Heart right ventricle (tissue), 16 donors: ENCODE measurements at places on chromosomes 1 and 21. TPM values are rescaled to one million over a fixed set of nuclear protein-coding genes. Genes with fewer than 3 reads are reported as not detected.

GRCh38 chr21:33019885-33020557 is 5.7 kb upstream of the OLIG2 start:
- peak overlapping the region; percentile 26 for H3K4me3 ChIP-seq
- DNase-seq = no peak
- H3K36me3 ChIP-seq = no peaks in the 10 kb centered on the region
- H3K4me1 ChIP-seq = peaks cover 33% of the 10 kb centered on the region

GRCh38 chr21:42222821-42223390 is 4.0 kb downstream of the ABCG1 start:
- peaks cover 8% of the 10 kb centered on the region for H3K36me3 ChIP-seq
- H3K27me3 ChIP-seq = no peaks in the 10 kb centered on the region

GRCh38 chr21:14251336-14251735 is 35.4 kb downstream of the RBM11 start:
- H3K36me3 ChIP-seq = no peaks in the 10 kb centered on the region
- H3K4me3 ChIP-seq = no peak overlapping the region
- H3K27ac ChIP-seq = no peak overlapping the region
- no peak for DNase-seq

GRCh38 chr1:2411801-2412394 is 466 bp downstream of the PEX10 start:
- DNase-seq = no peak
- peaks cover 10% of the 10 kb centered on the region for H3K27me3 ChIP-seq

GRCh38 chr1:15876357-15877055 is 29.0 kb downstream of the SPEN start:
- H3K4me3 ChIP-seq = no peak overlapping the region
- H3K4me1 ChIP-seq = peaks cover 7% of the 10 kb centered on the region
- no peaks in the 10 kb centered on the region for H3K27me3 ChIP-seq

DNA sequence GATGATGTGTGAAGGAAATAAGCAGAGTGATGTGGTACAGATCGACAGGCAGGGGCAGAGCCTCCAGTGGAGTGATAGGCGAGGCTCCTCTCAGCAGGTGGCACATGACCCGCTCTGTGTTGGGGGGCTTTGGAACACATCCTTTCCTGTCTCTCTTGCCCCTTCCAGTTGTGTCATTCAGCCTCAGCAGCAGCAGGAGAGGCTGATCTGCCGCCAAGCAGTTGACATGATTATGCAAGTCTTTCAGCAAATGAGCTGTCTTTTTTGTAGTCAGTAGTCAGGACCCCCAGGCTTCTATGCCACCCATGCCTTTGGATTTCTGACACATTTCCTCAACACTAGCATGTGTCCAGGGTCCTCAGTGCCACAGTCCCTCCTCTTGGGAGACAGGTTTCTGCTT is 307.1 kb upstream of the C1orf174 start:
- no peaks in the 10 kb centered on the region for H3K36me3 ChIP-seq
- no peak for DNase-seq
- H3K4me3 ChIP-seq = no peak overlapping the region
- no peaks in the 10 kb centered on the region for H3K27me3 ChIP-seq
- no peaks in the 10 kb centered on the region for H3K4me1 ChIP-seq

- H3K36me3 ChIP-seq = no peaks in the 10 kb centered on the region
- H3K4me3 ChIP-seq = no peak overlapping the region
- no peaks in the 10 kb centered on the region for H3K27me3 ChIP-seq
- H3K27ac ChIP-seq = no peak overlapping the region
- DNase-seq = no peak
Observed at GRCh38 chr1:89911191-89911991, 83.5 kb upstream of the ZNF326 start.

GRCh38 chr1:159829822-159830465 is 3.3 kb downstream of the SLAMF8 start:
- H3K4me3 ChIP-seq = no peak overlapping the region
- no peaks in the 10 kb centered on the region for H3K36me3 ChIP-seq
- no peak for DNase-seq

GRCh38 chr1:186904361-186904760 is 75.6 kb downstream of the PLA2G4A start:
- H3K4me3 ChIP-seq = no peak overlapping the region
- no peaks in the 10 kb centered on the region for H3K4me1 ChIP-seq
- no peaks in the 10 kb centered on the region for H3K36me3 ChIP-seq
- H3K27me3 ChIP-seq = no peaks in the 10 kb centered on the region

- H3K4me3 ChIP-seq = peak within 1 kb of the TSS; percentile 57
- H3K27ac ChIP-seq = peak within 1 kb of the TSS; percentile 100
- no peaks in the 10 kb centered on the region for H3K27me3 ChIP-seq
- peaks cover 57% of the 10 kb centered on the region for H3K4me1 ChIP-seq
- peaks cover 36% of the 10 kb centered on the region for H3K36me3 ChIP-seq
Observed at GRCh38 chr1:112618721-112619517, at the start of gene ST7L. Gene ST7L (minus strand): TSS chr1:112619141. CDS start chr1:112619113, 28 bp downstream.

GRCh38 chr1:44514673-44515072 is 109.6 kb downstream of the RNF220 start:
- H3K27me3 ChIP-seq = no peaks in the 10 kb centered on the region
- H3K36me3 ChIP-seq = no peaks in the 10 kb centered on the region
- H3K27ac ChIP-seq = no peak overlapping the region
- no peaks in the 10 kb centered on the region for H3K4me1 ChIP-seq
- no peak for DNase-seq
- no peak overlapping the region for H3K4me3 ChIP-seq

GRCh38 chr1:226083302-226084101 is 21.0 kb downstream of the H3-3A start:
- peak overlapping the region; percentile 80 for H3K27ac ChIP-seq
- H3K36me3 ChIP-seq = no peaks in the 10 kb centered on the region
- peak overlapping the region; percentile 78 for H3K4me3 ChIP-seq
- DNase-seq = peak; percentile 90
- H3K4me1 ChIP-seq = no peaks in the 10 kb centered on the region

DNA sequence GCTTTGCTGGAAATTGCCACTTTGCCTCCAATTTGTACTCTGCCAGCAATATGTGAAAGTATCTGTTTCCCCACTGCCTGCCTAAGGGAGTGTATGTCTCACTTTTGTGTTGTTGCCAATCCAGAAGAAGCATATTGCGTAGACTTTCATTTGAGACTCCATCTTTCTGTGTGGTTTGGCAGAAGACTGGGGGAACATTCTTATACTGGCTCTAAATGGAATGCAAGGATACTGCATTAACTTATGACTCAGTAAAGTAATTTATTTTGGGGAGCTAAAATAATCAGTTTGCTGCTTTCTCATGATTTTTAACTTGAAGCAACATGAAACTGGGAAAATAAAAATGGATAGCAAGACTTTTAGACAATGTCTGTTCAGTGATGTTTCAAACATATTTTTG is 107.7 kb upstream of the TMPRSS2 start:
- H3K27me3 ChIP-seq = peaks cover 19% of the 10 kb centered on the region
- no peak for DNase-seq
- H3K4me1 ChIP-seq = peaks cover 20% of the 10 kb centered on the region
- no peaks in the 10 kb centered on the region for H3K36me3 ChIP-seq

- H3K36me3 ChIP-seq = no peaks in the 10 kb centered on the region
- H3K4me1 ChIP-seq = no peaks in the 10 kb centered on the region
- H3K4me3 ChIP-seq = no peak overlapping the region
Observed at GRCh38 chr1:23263380-23263887, 46.1 kb upstream of the HTR1D start.

- DNase-seq = peak; percentile 39
- no peaks in the 10 kb centered on the region for H3K27me3 ChIP-seq
- peaks cover 77% of the 10 kb centered on the region for H3K4me1 ChIP-seq
- H3K27ac ChIP-seq = peak overlapping the region; percentile 1
- H3K36me3 ChIP-seq = no peaks in the 10 kb centered on the region
Observed at GRCh38 chr1:93616996-93617669, 64.5 kb downstream of the BCAR3 start.

- H3K27me3 ChIP-seq = no peaks in the 10 kb centered on the region
- H3K4me1 ChIP-seq = peaks cover 10% of the 10 kb centered on the region
- DNase-seq = peak; percentile 53
Observed at GRCh38 chr1:153796786-153797659, 21.8 kb downstream of the SLC27A3 start.

GRCh38 chr1:157969697-157970485 is 23.6 kb upstream of the KIRREL1 start:
- peaks cover 4% of the 10 kb centered on the region for H3K4me1 ChIP-seq
- peak overlapping the region; percentile 46 for H3K27ac ChIP-seq
- no peaks in the 10 kb centered on the region for H3K36me3 ChIP-seq

DNA sequence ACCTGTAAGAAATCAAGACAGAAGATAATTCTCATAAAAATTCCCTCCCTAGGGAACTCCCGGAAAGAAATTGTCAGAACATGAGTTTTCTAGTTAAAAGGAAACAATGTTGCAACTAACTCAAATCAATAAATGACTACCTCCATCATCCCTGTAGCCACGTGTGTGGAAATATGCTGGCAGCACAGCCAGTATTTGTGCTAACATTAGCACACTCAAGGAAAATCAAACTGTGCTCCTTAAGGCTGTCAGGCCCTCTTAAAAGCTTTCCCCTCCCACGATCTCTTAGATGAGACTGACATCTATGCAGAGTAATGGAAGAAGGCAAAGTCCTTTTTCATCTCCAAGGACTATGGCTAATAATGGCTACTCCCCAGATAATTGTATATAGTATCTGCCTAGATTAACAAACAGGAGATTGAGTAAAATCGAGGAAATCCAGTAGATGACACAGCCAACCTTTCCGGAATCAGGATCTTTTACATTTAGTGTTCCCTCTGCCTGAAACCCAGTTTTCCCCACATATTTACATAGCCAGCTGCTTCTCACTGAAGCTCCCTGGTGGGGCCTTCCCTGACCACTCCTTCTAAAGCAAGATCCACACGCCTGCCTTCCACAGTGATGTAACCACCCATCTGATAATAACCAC is 50.9 kb upstream of the NR5A2 start:
- H3K27ac ChIP-seq = no peak overlapping the region
- H3K27me3 ChIP-seq = no peaks in the 10 kb centered on the region
- H3K36me3 ChIP-seq = no peaks in the 10 kb centered on the region
- H3K4me1 ChIP-seq = peaks cover 6% of the 10 kb centered on the region
- H3K4me3 ChIP-seq = no peak overlapping the region

- H3K27ac ChIP-seq = no peak overlapping the region
- DNase-seq = no peak
- H3K36me3 ChIP-seq = no peaks in the 10 kb centered on the region
- H3K27me3 ChIP-seq = no peaks in the 10 kb centered on the region
- no peaks in the 10 kb centered on the region for H3K4me1 ChIP-seq
Observed at GRCh38 chr1:221634606-221635005, 107.3 kb downstream of the DUSP10 start.

DNA sequence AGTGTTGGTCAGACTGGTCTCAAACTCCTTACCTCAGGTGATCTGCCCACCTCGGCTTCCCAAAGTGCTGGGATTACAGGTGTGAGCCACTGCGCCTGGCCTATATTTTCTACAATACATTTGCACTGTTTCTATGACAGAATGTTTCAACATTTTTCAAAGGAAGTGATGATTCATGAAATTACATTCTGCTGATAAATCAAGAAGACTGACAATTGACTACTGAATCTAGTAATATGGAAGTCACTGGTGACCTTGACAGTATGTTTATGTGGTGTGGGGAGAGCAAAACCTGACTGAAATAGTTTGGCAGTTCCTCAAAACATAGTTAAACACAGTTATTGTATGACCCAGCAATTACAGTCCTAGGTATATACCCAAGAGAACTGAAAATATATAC is 18.1 kb downstream of the LRIF1 start:
- H3K27ac ChIP-seq = no peak overlapping the region
- no peak overlapping the region for H3K4me3 ChIP-seq
- H3K4me1 ChIP-seq = no peaks in the 10 kb centered on the region
- DNase-seq = no peak
- peaks cover 47% of the 10 kb centered on the region for H3K36me3 ChIP-seq
- no peaks in the 10 kb centered on the region for H3K27me3 ChIP-seq

- no peaks in the 10 kb centered on the region for H3K36me3 ChIP-seq
- DNase-seq = no peak
- no peaks in the 10 kb centered on the region for H3K4me1 ChIP-seq
- no peaks in the 10 kb centered on the region for H3K27me3 ChIP-seq
- no peak overlapping the region for H3K4me3 ChIP-seq
Observed at GRCh38 chr1:196355206-196355786, 252.9 kb downstream of the KCNT2 start.

DNA sequence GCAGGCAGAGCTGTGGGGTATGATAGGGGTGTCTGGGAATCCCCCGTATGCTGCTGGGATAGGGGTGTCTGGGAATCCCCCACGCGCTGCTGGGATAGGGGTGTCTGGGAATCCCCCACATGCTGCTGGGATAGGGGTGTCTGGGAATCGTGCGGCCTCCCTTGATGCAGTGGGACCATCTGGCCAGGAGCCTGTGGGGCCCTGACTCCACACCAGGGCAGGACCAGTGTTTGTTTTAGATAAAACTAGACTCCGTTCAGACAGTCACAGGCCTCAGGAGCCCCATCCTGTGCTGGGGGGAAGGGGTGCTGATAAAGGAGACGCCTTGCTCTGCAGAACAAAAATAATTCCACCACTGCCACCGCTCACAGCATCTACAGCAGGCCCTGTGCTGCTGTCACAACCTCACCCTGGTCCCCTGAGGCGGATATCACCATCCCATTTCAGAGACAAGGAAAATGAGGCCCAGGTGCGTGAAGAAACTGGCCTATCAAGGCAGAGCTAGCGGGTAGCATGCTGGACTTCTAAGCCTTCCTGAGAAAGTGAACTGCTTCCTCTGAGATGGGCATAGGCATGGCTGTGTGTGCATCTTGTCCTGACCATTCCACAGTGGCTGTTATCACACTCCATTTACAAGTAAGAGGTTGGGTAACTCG is 24.0 kb downstream of the ECE1 start:
- H3K36me3 ChIP-seq = no peaks in the 10 kb centered on the region
- H3K4me3 ChIP-seq = no peak overlapping the region
- H3K27ac ChIP-seq = peak overlapping the region; percentile 2
- no peak for DNase-seq
- H3K27me3 ChIP-seq = no peaks in the 10 kb centered on the region

- H3K27ac ChIP-seq = no peak overlapping the region
- no peaks in the 10 kb centered on the region for H3K27me3 ChIP-seq
- no peak overlapping the region for H3K4me3 ChIP-seq
- peaks cover 5% of the 10 kb centered on the region for H3K4me1 ChIP-seq
- no peak for DNase-seq
- no peaks in the 10 kb centered on the region for H3K36me3 ChIP-seq
Observed at GRCh38 chr1:117732065-117732797, 126.4 kb downstream of the TENT5C start.

GRCh38 chr1:34460193-34460592 is 283.5 kb downstream of the C1orf94 start:
- no peaks in the 10 kb centered on the region for H3K4me1 ChIP-seq
- DNase-seq = no peak
- no peak overlapping the region for H3K4me3 ChIP-seq

GRCh38 chr1:206445911-206446356 is 24.3 kb upstream of the IKBKE start:
- peak overlapping the region; percentile 15 for H3K27ac ChIP-seq
- H3K27me3 ChIP-seq = no peaks in the 10 kb centered on the region
- no peak for DNase-seq
- peaks cover 55% of the 10 kb centered on the region for H3K36me3 ChIP-seq
- peaks cover 25% of the 10 kb centered on the region for H3K4me1 ChIP-seq

Gene CNKSR1
- 5.7 TPM for polyA plus RNA-seq

Gene UTS2
- polyA plus RNA-seq = not detected

Gene ZNF683
- polyA plus RNA-seq = 0.04 TPM

Gene B3GALT5
- under 0.01 TPM for polyA plus RNA-seq

Gene TNFRSF9
- polyA plus RNA-seq = 0.03 TPM

Gene TLCD4
- 8.9 TPM for polyA plus RNA-seq

Gene TFAP2E
- polyA plus RNA-seq = 1.4 TPM

Gene PLEKHA6
- 18.2 TPM for polyA plus RNA-seq

Gene TTF2
- polyA plus RNA-seq = 2.0 TPM

Gene TMEM82
- not detected for polyA plus RNA-seq

Gene DNTTIP2
- 40.1 TPM for polyA plus RNA-seq

Gene SMCP
- not detected for polyA plus RNA-seq

Gene SH2D5
- polyA plus RNA-seq = not detected

Gene CHODL
- polyA plus RNA-seq = 0.30 TPM
